Fibroblast of lung (primary cell): ENCODE measurements at places on chromosomes 5 and 9. TPM values are rescaled to one million over a fixed set of nuclear protein-coding genes. Genes with fewer than 3 reads are reported as not detected.

Gene RARS1
- total RNA-seq, result 111 and 144 TPM in 2 replicates

Gene SLC36A2
- total RNA-seq, result not detected in 2 replicates

Gene BARX1
- total RNA-seq, result not detected in 2 replicates

Gene SELENOP
- total RNA-seq, result 677 and 809 TPM in 2 replicates

DNA sequence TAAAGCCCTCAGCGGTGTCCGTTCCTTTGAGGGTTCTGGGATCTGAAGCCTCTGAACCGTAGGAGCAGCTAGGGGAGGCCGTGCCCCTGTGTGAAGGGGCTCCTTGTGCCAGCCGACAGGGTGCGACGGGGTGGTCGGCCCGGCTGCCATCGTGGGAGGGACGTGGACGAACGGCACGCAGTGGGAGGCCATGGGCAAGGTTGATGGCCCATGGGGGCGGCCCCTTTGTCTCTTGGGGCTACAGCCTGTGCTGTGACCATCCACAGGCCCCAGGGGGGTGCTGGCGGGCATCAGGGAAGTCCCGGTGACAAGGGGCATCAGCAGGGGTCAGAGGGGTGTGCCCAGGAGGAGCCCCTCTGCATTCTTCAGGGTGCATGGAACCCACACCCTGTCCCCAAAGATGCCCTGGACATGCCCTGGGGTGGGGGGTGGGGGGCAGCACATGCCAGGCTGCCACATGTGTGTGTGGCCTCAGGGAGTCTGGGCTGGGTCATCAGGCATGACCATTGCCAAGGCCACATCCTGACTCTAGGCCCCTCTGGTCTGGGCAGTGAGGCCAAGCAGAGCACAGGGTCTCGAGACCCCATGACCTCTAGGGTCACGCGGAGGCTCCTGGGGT lies 49.6 kb upstream of the CACNA1B start:
- H3K27ac ChIP-seq, result no peak overlapping the region
- no peak for DNase-seq
- H3K4me3 ChIP-seq, result no peak overlapping the region
- peaks cover 5% of the 10 kb centered on the region for H3K36me3 ChIP-seq
- H3K27me3 ChIP-seq, result no peaks in the 10 kb centered on the region
- no peaks in the 10 kb centered on the region for H3K4me1 ChIP-seq

GRCh38 chr5:139838381-139839197 lies 43.0 kb downstream of the PSD2 start:
- peaks cover 2% of the 10 kb centered on the region for H3K27me3 ChIP-seq
- no peak for DNase-seq
- no peaks in the 10 kb centered on the region for H3K36me3 ChIP-seq

GRCh38 chr5:64775291-64775690 lies 6.6 kb downstream of the CWC27 start:
- no peak overlapping the region for H3K27ac ChIP-seq
- H3K36me3 ChIP-seq, result peaks cover 1% of the 10 kb centered on the region
- no peak overlapping the region for H3K4me3 ChIP-seq
- no peak for DNase-seq

DNA sequence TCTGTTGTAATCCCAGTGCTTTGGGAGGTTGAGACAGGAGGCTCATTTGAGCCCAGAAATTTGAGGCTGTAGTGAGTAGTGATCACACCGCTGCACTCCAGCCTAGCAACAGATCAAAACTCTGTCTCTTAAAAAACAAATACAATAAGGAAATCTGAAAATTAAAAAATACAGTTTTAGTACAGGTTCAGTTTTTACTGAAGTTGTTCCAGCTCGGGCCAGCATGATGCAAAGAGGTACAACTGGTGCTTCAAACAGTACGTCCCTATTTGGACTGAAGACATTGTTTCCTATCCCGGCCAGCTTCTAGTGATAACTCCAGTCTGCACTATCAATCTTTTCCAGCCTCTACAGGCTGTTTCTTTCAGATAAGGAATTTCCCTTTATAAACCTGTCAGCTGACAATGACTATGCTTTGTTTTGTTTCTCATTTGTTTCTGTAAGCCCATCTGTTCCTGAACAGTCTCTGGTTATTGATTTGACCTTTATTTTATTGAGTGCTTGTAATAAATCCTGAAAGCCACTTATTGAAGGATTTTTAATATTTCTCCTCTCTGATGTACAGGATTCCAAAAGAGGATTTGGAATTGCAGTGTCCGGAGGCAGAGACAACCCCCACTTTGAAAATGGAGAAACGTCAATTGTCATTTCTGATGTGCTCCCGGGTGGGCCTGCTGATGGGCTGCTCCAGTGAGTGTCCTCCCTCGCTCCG lies 41.9 kb downstream of the TJP2 start:
- no peak overlapping the region for H3K27ac ChIP-seq
- H3K27me3 ChIP-seq, result no peaks in the 10 kb centered on the region
- H3K4me1 ChIP-seq, result no peaks in the 10 kb centered on the region
- no peak overlapping the region for H3K4me3 ChIP-seq
- DNase-seq, result peak; percentile 18
- peaks cover 2% of the 10 kb centered on the region for H3K36me3 ChIP-seq

- no peak overlapping the region for H3K27ac ChIP-seq
- no peak overlapping the region for H3K4me3 ChIP-seq
- H3K27me3 ChIP-seq, result no peaks in the 10 kb centered on the region
- no peaks in the 10 kb centered on the region for H3K36me3 ChIP-seq
Measured at GRCh38 chr9:92494856-92495255, 12.6 kb upstream of the ASPN start.
